ENCODE measurements at places on chromosomes 11 and 22.

- no peak for DNase-seq
Measured at GRCh38 chr11:122734848-122735496, 79.5 kb downstream of the UBASH3B start.

- no peak for DNase-seq
Measured at GRCh38 chr11:34278693-34279297, 79.0 kb downstream of the ABTB2 start.

- no peak for DNase-seq
Measured at GRCh38 chr11:6258571-6259081, 1.0 kb upstream of the CCKBR start.

GRCh38 chr11:123518496-123519054, 88.5 kb downstream of the GRAMD1B start:
- no peak for DNase-seq

DNA sequence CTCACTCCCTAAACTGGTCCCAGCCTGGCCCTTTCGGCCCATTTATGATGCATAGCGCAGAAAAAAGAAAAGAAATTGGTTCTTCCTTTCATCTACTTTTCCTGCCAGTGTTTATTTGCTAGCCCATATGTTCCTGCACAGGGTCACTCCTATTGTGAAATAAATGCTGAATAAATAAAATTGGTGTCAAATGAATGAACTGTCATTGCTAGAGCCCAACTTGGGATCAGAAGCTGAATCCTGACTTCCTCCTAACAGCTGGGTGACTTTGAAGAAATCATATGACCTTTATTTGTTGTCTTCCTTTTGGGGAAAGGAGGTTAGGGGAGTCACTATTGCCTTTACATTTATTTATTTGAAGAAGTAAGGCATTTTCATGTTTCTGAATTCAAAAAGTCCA, 92.0 kb downstream of the PRR5L start:
- DNase-seq = no peak

- no peak for DNase-seq
Measured at GRCh38 chr11:26522912-26523610, 49.0 kb downstream of the MUC15 start.

DNA sequence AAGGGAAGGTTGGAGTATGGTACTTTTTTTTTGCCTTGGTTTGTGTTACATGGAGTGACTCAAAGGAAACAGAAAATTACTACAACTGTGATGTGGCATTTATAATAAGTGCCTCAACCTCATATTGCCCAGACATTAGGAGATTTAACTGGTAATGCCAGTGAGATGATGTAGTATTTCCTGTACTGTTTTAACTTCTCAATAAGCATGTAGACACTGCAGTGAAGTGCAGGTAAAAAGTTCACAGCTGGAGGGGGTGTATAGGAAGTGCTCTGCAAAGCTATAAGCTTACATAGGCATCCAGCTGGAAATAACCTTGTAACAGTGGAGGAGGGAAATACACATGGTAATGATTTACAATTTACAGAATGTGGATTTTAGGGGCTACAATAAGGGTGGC, 138.2 kb upstream of the MTMR2 start:
- DNase-seq = no peak

DNA sequence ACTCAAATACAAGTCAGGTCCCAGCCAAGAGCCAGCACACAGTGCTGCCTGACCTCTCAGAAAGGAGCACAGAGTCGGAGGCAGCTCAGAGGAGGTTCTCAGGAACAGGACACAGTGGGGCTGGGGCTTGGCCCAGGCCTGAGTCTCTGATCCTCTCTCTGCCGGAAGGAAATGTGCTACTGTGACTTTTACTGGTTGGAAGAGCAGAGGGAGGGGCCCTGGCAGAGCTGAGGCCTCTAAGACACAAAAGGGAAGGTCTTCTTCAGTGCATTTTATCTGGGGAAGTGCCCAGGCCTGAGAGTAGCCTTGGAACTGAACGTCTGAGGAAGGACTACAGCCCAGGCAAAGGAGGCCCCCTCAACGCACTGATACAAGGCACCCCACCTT, 16.2 kb upstream of the CASTOR1 start:
- DNase-seq = no peak

- no peak for DNase-seq
Measured at GRCh38 chr11:110467556-110467955, 37.8 kb downstream of the FDX1 start.

- peak; percentile 95 for DNase-seq
Measured at GRCh38 chr11:130002846-130003716, 446 bp upstream of the PRDM10 start.

DNA sequence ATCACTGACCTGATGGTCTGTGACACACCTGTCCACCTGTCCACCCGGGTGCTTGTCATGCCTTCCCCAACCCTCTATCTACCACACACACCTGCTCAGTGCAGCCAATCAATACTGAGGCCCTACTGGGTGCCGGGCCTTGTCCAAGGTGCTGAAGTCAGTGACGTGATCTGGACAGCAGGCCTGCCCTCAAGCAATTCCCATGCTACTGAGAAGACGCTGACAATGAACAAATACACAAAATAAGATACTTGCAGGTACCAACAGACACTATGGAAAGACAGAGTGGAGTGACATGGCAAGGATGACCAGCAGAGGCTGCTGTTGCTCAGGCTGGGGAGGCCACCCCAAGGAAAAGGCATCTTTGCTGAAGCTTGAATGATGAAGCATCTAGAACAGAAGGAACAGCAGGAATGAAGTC, 21.2 kb downstream of the PLAAT3 start:
- no peak for DNase-seq

- DNase-seq = no peak
Measured at GRCh38 chr11:118151431-118151830, 1.2 kb downstream of the SCN4B start.

DNA sequence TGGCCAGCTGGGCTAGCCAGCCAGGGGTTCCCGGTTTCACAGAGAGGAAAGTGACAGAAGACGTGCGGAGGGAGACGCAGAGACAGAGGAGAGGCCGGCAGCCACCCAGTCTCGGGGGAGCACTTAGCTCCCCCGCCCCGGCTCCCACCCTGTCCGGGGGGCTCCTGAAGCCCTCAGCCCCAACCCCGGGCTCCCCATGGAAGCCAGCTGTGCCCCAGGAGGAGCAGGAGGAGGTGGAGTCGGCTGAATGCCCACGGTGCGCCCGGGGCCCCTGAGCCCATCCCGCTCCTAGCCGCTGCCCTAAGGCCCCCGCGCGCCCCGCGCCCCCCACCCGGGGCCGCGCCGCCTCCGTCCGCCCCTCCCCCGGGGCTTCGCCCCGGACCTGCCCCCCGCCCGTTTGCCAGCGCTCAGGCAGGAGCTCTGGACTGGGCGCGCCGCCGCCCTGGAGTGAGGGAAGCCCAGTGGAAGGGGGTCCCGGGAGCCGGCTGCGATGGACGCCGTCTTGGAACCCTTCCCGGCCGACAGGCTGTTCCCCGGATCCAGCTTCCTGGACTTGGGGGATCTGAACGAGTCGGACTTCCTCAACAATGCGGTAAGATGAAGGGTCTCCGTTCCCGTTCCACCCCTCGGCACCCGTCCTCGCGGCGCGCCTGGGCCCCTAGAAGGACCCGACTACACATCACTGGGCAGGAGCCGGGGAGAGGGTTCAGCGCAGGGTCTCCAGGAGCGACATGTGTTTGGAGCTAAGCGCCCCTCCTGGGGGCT, at the start of gene CREB3L1:
CREB3L1 (plus strand) TSS at position 41 of the 765 bp plus-strand sequence; CDS start at position 491, 450 bp downstream.
- no peak for DNase-seq

DNA sequence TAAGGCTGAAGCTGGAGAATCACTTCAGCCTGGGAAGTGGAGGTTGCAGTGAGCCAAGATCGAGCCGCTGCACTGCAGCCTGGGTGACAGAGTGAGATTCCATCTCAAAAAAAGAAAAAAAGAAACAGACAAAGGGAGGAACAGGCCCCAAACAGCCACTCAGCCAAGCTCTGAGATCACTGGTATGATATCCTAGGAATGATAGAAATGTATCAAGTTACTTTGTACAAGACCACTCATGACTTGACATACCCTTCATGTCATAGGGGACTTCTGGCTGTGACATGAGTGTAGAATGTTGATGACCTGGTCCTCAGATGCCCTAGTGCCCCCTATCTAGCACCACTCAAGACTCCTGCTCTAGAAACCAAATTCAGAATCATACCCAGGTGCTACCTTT, 216.5 kb downstream of the NAV2 start:
- no peak for DNase-seq

DNA sequence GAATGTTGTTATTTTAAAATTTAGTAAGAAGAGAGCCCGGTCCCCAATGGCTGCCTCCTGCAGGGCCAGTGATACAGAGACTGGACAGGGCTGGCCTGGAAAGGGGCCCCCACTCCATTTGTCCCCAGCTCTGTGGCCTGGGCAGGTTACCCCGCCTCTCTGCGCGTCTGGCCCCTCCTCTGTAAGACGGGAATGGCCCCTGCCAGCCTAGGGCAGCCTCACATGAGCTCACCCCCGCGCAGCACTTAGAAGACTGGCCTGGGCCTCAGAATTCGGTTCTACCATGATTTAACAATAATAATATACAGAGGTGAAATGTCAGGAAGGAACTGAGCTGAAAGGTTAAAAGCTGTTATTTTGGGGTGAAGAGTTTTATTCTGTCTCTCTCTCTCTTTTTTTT, 1.3 kb downstream of the APOBEC3G start:
- DNase-seq = no peak

DNA sequence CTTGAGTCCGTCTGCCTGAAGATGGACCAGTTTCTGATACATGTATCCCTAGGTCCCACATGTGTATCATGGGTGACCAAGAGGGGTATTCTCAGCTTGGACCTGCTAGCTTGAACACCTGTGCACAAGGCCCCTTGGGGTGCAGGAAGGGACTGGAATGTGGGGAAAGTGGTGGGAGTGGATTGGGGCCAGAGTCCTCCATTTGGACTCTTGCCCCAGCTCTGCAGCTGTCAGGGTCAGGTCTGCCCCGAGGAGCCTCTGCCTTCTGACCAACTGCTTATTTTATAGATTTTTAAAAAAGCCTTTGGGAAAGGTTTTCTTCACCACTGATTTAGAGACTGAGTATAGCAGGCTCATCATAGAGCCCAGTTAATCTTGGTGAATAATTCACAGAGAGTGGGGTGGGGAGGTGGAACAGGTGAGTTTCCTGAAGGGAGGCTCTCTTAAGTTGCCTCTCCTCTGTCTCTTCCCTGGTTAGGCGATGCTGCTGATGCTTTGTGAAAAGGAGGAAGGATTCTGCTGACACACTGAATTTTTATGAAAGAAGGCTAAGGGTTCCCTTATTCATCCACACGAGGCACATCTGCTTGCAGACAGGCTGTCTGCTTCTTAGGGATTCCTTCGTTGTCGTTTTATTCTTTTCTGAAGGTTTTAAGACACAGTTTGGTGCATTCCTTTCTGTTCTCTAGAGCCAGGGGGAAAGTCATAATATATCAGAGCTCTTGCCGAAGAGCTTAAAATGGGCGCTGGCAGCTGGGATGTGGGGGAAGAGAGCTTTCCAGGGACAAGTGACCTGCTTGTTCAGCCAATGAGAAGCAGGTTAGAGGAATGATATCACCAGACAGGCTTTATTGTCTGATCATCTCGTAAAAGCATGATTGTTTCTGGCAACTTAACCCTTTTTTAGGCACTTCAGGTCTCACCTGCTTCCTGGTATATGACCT, 19.9 kb downstream of the TRIM44 start:
- no peak for DNase-seq

- no peak for DNase-seq
Measured at GRCh38 chr22:50269970-50270665, at the start of gene MAPK11. MAPK11 (minus strand) TSS chr22:50270380; CDS start chr22:50270292, 88 bp downstream.

DNA sequence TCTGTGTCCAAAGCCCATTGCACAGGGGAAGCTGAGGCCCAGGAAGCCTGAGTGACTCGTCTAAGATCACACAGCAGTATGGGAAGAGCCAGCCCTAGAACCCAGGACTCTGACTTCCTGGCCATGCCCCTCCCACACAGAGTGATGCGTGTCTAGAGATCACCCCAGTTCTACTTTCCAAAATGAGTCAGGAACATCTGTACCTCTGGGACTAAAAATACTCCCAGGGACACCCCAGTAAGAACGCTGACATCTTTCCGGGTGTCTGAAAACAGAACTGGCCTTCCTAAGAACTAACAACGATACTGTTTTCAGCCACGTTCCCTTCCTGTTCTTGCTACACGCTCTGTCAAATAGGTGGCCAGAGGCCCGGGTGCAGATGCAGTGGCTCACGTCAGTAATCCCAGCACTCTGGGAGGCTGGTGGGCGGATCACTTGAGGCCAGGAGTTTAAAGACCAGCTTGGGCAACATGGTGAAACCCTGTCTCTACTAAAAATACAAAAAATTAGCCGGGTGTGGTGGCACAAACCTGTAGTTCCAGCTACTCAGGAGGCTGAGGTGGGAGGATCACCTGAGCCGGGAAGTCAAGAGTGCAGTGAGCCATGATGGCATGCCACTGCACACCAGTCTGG, 21.7 kb upstream of the PDGFB start:
- no peak for DNase-seq

- DNase-seq = no peak
Measured at GRCh38 chr11:110710628-110711381, 1.4 kb downstream of the ARHGAP20 start.

DNA sequence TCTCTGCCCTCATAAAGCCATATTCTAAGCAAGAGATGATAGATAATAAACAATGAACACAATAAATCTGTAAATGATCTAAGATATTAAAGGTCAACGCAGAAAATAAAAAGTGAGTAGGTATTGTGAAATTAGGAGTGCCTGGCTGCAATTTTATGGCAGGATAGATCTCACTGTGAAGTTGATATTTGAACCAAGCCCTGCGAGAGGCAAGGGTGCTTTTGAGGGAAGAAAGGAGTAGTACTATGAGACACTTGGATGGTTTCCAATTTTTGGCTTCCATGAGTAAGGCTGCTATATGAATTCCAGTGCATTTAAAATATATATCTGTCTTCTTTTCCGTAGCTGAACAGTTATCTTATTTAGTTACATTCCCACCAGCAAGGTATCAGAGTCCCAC, 720.0 kb upstream of the CNTN5 start:
- DNase-seq = no peak

DNA sequence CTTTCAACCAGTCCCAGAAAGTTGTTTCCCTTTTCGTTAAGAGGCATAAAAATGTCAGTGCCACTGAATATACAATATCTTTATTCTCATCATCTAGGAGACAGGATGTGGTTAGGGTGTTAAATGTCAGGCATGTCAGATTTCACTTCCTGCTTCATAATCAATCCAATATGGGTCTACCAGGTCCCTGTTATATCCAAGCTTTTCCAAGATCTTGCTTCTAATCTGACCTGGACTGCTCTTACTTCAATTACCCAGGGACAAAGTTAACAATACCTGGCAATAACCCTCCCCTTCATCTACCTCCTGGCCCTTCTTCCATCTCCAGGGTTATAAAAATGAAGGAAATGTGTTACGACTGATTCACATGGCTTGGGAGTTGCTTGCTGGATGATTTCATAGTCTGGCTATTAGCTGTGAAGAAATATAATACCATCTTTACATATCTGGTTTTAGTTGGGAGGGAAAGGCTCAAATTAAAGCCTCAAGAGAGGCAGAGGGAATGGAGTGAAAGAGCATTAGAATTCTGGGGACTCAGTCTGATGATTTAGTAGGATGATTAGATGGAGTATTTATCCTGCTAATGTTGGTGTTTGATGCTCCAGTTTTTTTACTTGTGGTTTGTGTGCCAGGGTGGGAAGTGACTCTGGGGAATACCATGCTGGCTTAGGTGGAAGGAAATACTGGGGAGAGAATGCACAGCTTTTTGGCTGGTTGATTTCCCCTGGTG, 534.3 kb downstream of the ETS1 start:
- DNase-seq = no peak

All from forelimb muscle (tissue), 1 donor.